ENCODE measurements at places on chromosomes 7 and 10. TPM values are rescaled to one million over a fixed set of nuclear protein-coding genes. Genes with fewer than 3 reads are reported as not detected.

Gene SDK1
- 8.7 TPM for total RNA-seq

Gene PRSS1
- total RNA-seq: not detected

Gene GPR37
- total RNA-seq: not detected

Gene AGAP3
- total RNA-seq: 33.8 TPM

Gene CLCN1
- total RNA-seq: not detected

Gene EBF3
- not detected for total RNA-seq

Gene SFTPA1
- total RNA-seq: not detected

Gene SCART1
- total RNA-seq: not detected

Gene CLDN3
- 69.4 TPM for total RNA-seq

Gene CAV2
- total RNA-seq: 199 TPM

Gene PLXNA4
- 0.34 TPM for total RNA-seq

Gene PDE6C
- not detected for total RNA-seq

Gene MTURN
- 1.6 TPM for total RNA-seq

Gene MYL7
- total RNA-seq: not detected

Gene IDI2
- not detected for total RNA-seq

Gene FGFR2
- 7.4 TPM for total RNA-seq

Gene STOX1
- 0.68 TPM for total RNA-seq

Gene NEUROG3
- total RNA-seq: not detected

Gene C7orf57
- total RNA-seq: 0.26 TPM

Data from Caki2 (cell line).